ENCODE measurements at places on chromosomes 2 and 18.

DNA sequence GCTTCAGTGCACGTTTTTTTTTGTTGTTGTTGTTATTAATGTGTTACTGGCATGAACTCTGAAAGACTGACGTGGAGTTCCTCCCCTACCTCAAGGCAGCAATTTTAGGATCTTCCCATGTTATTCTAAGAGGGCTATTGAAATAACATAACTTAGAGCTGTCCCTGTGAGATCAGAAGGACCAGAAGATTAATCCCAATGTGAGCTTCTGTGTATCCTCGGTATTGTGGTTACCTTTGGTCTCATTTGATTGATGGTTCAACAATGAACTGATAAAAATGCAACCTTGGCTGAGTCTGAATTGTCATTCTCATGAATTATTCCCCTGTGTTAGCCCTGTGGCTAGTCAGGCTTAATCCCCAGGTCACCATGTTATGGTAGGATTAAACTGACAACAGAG is 394.1 kb downstream of the TRIB2 start:
- DNase-seq = no peak

GRCh38 chr2:9263428-9263827 is 56.8 kb downstream of the ASAP2 start:
- no peak for DNase-seq

DNA sequence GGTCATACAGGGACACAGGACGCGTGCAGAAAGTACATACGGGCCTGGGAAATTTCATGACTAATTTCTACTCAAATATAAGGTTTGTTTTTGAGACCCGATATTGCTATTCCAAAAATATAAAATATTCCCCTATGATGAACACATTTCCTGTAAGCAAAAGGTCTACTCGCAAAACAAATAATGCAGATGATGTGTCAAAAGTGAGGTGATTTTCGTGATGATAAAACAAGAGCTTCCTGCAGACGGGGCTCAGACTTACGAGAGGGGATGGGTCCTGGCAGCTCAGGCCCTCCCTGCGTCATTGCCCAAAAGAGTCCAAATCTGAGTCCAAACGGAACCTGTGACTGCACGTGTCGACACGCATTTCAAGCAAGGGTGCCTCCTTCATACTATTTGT is 62.7 kb downstream of the MBP start:
- no peak for DNase-seq

DNA sequence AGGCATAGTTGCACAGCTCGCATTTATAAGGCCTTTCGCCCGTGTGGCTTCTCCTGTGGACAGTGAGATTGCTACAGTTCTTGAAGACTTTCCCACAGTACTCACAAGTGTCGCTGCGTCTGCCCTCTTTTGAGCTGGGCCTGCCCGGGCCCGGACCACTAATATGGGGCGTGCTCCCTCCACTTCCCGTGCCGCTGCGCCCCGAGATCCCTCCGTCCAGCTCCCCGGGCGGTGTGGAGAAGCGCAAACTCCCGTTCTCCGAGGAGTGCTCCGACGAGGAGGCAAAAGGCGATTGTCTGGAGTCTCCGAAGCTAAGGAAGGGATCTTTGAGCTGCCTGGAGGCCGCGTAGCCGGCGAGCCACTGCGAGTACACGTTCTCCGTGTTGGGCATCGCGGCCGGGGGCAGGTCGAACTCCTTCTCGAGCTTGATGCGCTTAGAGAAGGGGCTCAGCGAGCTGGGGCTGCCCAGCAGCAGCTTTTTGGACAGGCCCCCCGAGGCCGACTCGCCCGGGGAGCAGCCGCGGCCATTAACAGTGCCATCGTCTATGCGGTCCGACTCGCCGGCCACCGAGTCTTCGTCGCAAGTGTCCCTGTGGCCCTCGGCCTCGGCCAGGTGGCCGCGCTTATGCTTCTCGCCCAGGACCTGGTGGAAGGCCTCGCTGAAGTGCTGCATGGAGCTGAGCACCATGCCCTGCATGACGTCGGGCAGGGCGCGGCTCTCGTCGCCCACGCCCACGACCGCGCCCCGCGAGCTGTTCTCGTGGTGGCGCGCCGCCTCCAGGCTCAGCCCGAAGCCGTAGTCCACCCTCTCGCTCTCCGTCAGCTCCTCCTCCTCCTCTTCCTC is 92.7 kb downstream of the BCL11A start:
- DNase-seq = no peak

GRCh38 chr18:24656050-24656449 is 195.6 kb downstream of the HRH4 start:
- no peak for DNase-seq
